ENCODE measurements at places on chromosomes 12 and 14.

- H3K27me3 ChIP-seq, result no peaks in the 10 kb centered on the region
- H3K36me3 ChIP-seq, result no peaks in the 10 kb centered on the region
- DNase-seq, result peak; percentile 14
- no peaks in the 10 kb centered on the region for H3K4me1 ChIP-seq
- no peak overlapping the region for H3K4me3 ChIP-seq
- no peak overlapping the region for H3K27ac ChIP-seq
These were observed 9.3 kb upstream of the TWF1 start for GRCh38 chr12:43815416-43815815.

GRCh38 chr14:68359837-68360552, 432.9 kb downstream of the ZFP36L1 start:
- H3K27me3 ChIP-seq, result no peaks in the 10 kb centered on the region
- H3K27ac ChIP-seq, result peak overlapping the region; percentile 82
- no peaks in the 10 kb centered on the region for H3K36me3 ChIP-seq
- H3K4me1 ChIP-seq, result peaks cover 30% of the 10 kb centered on the region
- DNase-seq, result peak; percentile 84

GRCh38 chr14:90447720-90448497, 51.1 kb downstream of the CALM1 start:
- H3K4me1 ChIP-seq, result no peaks in the 10 kb centered on the region
- H3K27me3 ChIP-seq, result no peaks in the 10 kb centered on the region
- DNase-seq, result no peak
- no peak overlapping the region for H3K27ac ChIP-seq
- no peaks in the 10 kb centered on the region for H3K36me3 ChIP-seq
- H3K4me3 ChIP-seq, result no peak overlapping the region

- H3K27me3 ChIP-seq, result no peaks in the 10 kb centered on the region
- no peak overlapping the region for H3K27ac ChIP-seq
- peak; percentile 68 for DNase-seq
- no peaks in the 10 kb centered on the region for H3K36me3 ChIP-seq
- H3K4me1 ChIP-seq, result peaks cover 18% of the 10 kb centered on the region
- H3K4me3 ChIP-seq, result no peak overlapping the region
These were observed 142.3 kb upstream of the PARP11 start for GRCh38 chr12:4015225-4016091.

DNA sequence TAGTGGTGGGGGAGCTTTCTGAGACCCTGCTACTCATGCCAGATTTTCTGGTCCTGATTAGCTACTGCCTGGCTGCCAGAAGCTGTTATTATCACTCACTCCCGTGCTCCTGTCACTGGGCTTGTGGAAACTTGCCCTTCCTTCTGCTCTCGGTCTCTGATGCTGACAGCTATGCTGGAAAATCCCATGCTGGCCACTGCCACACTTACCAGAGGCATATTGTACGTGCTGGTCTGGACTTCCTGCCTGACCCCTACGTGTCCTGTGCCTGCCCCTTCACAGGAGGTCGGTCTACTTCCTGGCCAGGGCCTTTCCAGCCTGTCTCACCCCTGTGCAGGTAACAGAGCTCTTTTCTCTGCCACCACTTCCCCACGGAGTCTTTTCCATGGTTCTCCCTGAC, 149.4 kb upstream of the PLEKHG7 start:
- H3K4me1 ChIP-seq, result peaks cover 11% of the 10 kb centered on the region
- no peak overlapping the region for H3K4me3 ChIP-seq
- no peak for DNase-seq
- H3K27me3 ChIP-seq, result no peaks in the 10 kb centered on the region

Data from transverse colon (tissue), 4 donors.